ENCODE measurements at places on chromosomes 4 and X.

DNA sequence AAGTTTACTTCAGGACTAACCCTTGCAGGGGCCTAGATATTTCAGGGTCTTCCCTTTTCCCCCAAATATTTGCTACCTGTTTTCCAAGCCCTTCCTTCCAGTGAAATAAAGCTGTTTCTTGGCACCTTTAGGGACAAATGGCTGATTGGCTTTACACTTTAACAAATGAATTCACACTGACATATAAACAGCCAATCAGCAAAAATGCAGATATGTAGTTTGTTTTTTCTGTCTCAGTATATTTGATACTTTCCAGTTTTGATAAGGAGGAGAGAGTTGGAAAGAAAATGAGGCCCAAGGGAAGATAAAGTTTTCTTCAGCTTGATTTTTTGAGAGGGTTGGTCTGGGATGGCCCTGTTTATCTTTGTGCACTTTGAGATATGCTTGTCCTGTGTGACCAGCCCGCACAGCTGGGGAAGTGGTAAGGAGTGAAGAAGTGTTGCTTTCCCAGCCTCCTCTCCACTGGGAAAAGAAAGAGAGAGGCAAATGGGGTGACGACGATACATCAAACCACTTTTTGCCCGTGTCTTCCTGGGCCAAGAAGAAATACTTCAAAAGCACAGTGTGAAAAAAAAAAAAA lies 67.5 kb downstream of the MGST2 start:
- no peak for DNase-seq

GRCh38 chrX:53171356-53171755 lies 53.7 kb downstream of the KDM5C start:
- DNase-seq, result no peak

GRCh38 chr4:41396214-41396613 lies 139.5 kb downstream of the UCHL1 start:
- no peak for DNase-seq

GRCh38 chr4:2596611-2597010 lies 60.2 kb downstream of the FAM193A start:
- DNase-seq, result no peak

GRCh38 chr4:38582445-38582844 lies 81.6 kb upstream of the KLF3 start:
- no peak for DNase-seq

- DNase-seq, result no peak
Observed at GRCh38 chr4:170025523-170026252, 507 bp downstream of the MFAP3L start.

DNA sequence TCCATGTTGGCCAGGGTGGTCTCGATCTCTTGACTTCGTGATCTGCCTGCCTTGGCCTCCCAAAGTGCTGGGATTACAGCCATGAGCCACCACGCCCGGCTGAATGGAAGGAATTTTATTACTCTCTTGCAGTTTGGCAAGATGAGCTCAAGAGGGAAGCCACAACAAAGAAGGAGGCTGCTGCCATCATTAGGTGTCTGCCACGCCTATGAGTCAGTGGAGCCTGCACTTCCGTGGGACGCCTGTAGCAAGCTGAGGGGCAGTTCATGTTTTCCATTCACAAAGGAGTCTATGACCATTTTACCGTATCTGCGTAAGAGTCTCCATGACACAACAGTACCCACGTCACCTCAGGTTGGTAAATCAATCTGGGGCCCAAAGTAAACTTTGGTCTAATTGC lies 51.2 kb upstream of the CHRNA9 start:
- peak; percentile 88 for DNase-seq

DNA sequence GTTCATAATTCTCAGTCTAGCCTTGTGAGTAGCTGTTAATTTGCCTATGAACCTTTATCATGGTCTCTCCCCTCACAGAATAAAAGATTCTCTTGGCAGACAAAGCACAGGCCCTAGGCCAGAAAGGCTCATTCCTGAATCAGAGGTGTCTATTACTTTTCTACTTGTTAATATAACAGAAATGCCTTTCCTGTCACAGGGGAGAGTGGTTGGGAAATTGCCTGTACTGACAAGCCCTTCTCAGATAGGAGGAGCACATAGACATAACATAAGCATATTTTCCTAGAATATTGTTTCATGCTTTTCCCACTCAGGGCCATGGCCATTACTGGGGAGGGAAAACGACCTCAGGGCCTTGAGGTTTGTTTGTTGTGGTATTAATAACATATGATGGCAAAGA lies 308.3 kb downstream of the BMPR1B start:
- DNase-seq, result no peak

DNA sequence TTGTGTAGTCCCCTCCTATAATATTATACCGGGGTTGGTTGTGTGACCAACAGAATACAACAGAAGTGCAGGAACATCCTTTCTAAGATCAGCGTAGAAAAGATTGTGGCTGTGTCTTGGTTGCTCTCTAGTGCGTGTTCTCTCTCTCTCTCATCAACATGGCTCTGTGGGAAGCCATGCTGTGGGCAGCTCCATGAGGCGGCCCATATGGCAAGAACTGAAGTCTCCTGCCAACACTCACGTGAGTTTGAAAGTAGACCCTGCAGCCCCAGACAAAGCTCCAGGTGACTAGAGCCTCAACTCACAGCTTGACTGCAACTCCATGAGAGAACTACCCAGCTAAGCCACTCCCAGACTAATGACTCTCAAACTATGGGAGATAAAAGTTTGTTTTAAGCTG lies 118.7 kb downstream of the TSPAN5 start:
- DNase-seq, result no peak

DNA sequence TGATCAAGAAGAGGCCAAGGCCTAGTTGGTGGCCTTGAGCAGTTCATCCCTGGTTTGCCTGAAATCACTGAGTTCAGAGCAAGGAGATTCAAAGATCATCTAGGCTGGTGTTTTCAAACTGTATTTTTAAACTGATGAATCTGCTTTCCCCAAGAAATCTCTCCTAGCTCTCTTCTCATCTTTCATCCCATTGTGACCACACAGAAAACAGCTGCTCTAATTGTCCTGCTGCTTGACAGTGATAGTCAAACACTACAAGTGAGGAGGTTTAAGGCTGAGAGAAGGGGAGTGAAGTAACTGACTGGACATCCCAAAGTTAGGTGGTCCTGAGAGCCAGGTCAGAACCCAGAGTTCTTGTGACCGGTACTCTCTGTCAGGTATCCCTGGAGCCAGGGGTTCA lies 91.5 kb downstream of the LNX1 start:
- no peak for DNase-seq

- DNase-seq, result no peak
Observed at GRCh38 chrX:39140581-39140980, 339.3 kb downstream of the MID1IP1 start.

DNA sequence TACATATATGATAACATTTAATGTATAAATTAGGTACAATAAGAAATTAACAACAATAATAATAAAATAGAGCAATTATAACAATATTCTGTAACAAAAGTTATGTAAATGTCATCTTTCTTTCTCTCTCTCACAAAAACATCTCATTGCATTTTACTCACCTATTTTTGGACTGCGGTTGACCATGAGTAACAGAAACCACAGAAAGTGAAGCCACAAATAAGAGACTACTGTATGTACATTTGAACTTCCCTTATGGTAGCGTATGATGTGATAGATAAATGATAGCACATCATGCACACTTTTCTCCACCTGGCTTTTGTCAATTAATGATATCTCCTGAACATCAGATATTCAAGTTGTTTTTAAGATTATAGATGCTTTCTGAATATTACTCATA lies 80.5 kb downstream of the HNRNPD start:
- peak; percentile 67 for DNase-seq

- no peak for DNase-seq
Observed at GRCh38 chrX:4909348-4909747, 1195.9 kb upstream of the PRKX start.

GRCh38 chrX:71304561-71304960 lies 3.0 kb downstream of the ITGB1BP2 start:
- no peak for DNase-seq

DNA sequence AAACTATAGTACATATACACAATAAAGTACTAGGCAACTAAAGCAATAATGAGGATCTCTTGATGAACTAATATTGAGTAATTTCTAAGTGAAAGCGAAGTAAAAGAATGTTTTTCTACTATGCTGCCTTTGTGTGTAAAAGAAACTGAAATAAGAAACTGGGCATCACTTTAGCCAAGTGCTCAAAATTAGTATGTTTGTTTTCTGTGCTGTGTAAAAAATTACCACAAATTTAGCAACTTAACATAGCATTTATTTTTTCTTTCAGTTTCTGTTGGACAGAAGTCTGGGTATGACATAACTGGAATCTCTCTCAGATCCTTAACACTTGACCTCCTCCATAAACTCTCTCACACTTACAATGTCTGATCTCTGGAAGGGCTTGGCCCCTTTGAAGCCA lies 687.1 kb upstream of the MAGEB2 start:
- no peak for DNase-seq

Data from activated CD8-positive, alpha-beta memory T cell treated with anti-CD3 and anti-CD28 coated beads, Interleukin-2, amount 10 ng/mL, durations not matched to agents 7 days and 5 days (primary cell).